Endothelial cell of umbilical vein (primary cell): ENCODE measurements at places on chromosomes 12 and 14. TPM values are rescaled to one million over a fixed set of nuclear protein-coding genes. Genes with fewer than 3 reads are reported as not detected.

Gene MUCL1
- total RNA-seq, result not detected in 2 replicates

Gene GARIN6
- not detected in 2 replicates for total RNA-seq

Gene EFS
- total RNA-seq, result 0.13 TPM in 1 of 2 replicates, not detected in the other

Gene HOXC13
- not detected in 2 replicates for total RNA-seq

Gene CCDC175
- total RNA-seq, result not detected in 2 replicates

Gene MYO1H
- not detected in 2 replicates for total RNA-seq

Gene DIO2
- 0.75 TPM in 1 of 2 replicates, not detected in the other for total RNA-seq

Gene KRT78
- total RNA-seq, result not detected in 2 replicates

Gene OAS2
- 2.4 and 3.1 TPM in 2 replicates for total RNA-seq

Gene TMCC3
- total RNA-seq, result 30.4 and 45.7 TPM in 2 replicates

Gene CLEC1A
- 22.5 and 24.2 TPM in 2 replicates for total RNA-seq

Gene TESPA1
- total RNA-seq, result not detected in 2 replicates

Gene CD4
- not detected in 2 replicates for total RNA-seq

Gene HOXC5
- not detected in 2 replicates for total RNA-seq

Gene RDH12
- not detected in 2 replicates for total RNA-seq

Gene PALS1
- 22.0 TPM in 2 replicates for total RNA-seq

Gene EML5
- 0.09 TPM in 1 of 2 replicates, not detected in the other for total RNA-seq

Gene DTX1
- total RNA-seq, result 0.14 and 0.22 TPM in 2 replicates

Gene OTOGL
- total RNA-seq, result 2.0 and 3.1 TPM in 2 replicates

Gene TMEM52B
- total RNA-seq, result 0.24 TPM in 1 of 2 replicates, not detected in the other

Gene HOXC12
- total RNA-seq, result not detected in 2 replicates

Gene TMEM30B
- total RNA-seq, result 0.25 and 0.35 TPM in 2 replicates

Gene DPPA3
- not detected in 2 replicates for total RNA-seq

Gene DCN
- 0.42 TPM in 1 of 2 replicates, not detected in the other for total RNA-seq

Gene C14orf180
- total RNA-seq, result not detected in 2 replicates

Gene KCNC2
- not detected in 2 replicates for total RNA-seq

Gene DYRK2
- total RNA-seq, result 11.0 and 13.7 TPM in 2 replicates

Gene CABP1
- 0.31 and 0.32 TPM in 2 replicates for total RNA-seq

Gene TMTC1
- total RNA-seq, result 5.1 and 5.4 TPM in 2 replicates

Gene TMEM229B
- total RNA-seq, result 0.28 TPM in 1 of 2 replicates, not detected in the other

Gene SCYL2
- 41.4 and 41.6 TPM in 2 replicates for total RNA-seq

Gene SLC39A2
- total RNA-seq, result not detected in 2 replicates

Gene TCL1B
- not detected in 2 replicates for total RNA-seq

Gene CCDC184
- 0.18 TPM in 1 of 2 replicates, not detected in the other for total RNA-seq
